ENCODE measurements at places on chromosomes 3 and 15.

DNA sequence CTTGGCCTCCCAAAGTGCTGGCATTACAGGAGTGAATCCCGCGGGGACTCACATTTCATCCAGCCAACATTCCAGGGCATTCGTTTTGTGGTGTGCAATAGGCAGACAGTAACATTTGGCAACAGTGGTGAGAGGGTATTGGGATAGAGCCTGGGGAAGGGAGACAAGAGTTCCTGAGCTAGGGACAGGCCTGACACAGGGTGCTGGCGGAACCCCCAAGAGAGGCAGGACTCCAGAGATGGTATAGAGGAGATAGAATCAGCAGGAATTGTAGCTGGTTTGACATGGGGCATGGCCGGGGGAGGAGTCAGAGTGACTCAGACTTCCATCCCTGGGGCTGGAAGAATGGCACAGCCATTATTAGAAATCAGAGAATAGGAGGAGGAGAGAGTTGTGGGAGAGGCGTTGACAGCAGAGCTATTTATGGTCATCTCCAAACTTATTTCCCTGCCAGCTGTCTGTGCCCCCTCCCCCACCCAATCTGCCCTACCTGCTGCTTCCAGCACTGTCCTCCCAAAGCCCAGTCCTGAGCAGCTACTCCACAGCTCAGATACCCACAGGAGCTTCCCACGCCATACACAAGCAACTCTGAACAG lies 4.4 kb upstream of the IDH2 start:
- no peak for DNase-seq

GRCh38 chr3:17301271-17301670 lies 416.5 kb downstream of the PLCL2 start:
- no peak for DNase-seq

DNA sequence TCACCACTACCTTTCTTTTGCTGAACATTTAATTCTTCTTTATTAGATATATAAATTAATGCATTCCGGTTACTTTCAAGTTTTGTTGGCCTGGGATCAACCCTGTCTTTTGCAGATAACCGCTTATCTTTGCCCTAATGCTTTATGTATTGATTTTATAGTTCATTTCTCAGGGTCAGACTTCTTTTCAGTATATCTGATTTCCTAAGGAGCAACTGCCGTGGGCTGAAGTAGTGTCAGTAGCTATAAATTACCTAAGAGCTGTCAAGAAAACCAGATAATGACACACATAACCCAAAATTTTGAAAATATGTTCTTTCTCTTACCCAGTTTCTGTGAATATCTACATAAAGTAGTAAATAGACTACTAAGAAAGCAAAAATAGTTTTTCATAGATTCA lies 38.0 kb downstream of the COL6A5 start:
- no peak for DNase-seq

DNA sequence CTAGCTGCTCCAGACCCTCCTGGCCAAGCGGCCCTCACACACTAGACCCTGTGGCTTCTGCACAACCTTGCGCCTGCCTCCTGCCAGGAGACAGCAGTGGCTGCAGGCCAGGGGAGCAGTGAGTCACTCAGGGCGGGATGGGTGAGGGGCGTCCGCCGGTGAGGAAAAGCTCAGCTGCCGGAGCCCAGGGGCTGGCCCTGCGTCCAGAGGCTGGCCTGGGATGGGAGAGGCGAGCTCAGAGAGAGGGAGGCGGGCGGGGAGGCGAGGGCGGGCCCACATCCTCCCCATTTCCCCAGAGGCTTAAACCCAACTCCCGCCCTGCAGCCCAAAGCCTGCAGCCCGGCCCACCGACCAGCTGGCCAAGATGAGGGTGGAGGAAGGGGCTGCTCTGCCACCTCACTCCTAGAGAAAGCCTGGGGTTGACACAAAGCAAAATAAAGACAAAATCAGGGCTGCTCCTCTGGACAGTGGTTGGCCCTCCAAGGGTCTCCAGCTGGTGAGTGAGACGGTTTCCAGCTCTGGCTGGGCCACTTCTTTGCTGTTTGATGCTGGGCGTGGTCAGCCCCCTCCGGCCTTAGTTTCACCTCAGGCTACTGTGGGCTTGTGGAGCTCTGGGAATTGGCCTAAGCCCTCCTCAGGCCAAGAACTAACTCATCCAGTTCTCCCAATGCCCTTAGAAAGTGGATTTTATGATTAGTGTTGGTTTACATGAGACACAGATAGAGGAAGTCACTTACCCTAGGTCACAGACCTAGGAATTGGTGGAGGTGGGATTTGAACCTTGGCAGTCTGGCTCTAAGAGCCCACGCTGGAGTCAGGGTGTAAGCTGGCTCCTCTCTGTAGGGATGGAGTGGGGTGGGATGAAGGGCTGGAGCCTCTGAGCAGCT lies 50.6 kb downstream of the IQSEC1 start:
- peak; percentile 84 for DNase-seq

DNA sequence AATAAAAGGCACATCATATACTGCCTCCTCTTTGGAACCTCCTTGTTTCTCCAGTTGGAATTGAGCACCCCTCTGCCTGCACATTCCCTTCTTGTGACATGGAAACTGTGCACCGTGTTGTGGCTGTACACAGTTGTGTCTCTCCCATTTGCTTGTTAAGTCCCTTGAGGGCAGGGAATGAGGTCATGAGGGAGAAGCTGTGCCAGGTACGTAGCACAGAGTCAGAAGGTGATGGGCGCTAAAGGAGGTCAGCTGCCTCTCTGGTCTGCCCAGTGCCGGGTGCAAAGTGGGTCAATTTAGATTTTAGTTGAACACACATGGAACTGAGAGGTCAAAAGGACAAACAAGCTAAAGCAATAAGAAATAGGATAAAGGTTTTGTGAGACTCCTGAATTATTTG lies 124.4 kb downstream of the FAM43A start:
- no peak for DNase-seq

- no peak for DNase-seq
Measured at GRCh38 chr15:41476416-41477048, 17.1 kb upstream of the ITPKA start.

- peak; percentile 67 for DNase-seq
Measured at GRCh38 chr3:48433472-48434118, 3.7 kb upstream of the PLXNB1 start.

GRCh38 chr15:79898369-79898768 lies 1.6 kb upstream of the MTHFS start:
- DNase-seq = no peak

All from eye (tissue), 1 donor.